ENCODE measurements at places on chromosomes 5 and 9.

DNA sequence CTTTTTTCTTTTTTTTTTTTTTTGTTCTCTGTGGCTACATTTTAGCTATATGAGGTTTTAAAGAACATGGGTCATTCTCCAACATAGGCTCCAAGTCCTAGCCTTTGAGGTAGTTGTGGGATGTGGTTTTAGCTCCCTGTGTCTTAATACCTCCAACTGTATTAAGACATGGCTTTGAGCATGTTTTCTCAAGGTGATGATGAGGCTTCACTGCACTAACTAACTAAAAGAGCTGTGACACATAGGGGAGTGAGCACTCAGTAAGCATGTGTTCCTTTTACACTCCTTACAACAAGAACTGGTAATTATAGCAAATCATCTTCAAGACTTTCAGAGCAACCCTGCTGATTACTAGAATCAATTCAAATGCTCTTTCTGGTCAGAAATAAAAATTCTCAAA is 333.6 kb upstream of the CCNH start:
- no peak for DNase-seq

DNA sequence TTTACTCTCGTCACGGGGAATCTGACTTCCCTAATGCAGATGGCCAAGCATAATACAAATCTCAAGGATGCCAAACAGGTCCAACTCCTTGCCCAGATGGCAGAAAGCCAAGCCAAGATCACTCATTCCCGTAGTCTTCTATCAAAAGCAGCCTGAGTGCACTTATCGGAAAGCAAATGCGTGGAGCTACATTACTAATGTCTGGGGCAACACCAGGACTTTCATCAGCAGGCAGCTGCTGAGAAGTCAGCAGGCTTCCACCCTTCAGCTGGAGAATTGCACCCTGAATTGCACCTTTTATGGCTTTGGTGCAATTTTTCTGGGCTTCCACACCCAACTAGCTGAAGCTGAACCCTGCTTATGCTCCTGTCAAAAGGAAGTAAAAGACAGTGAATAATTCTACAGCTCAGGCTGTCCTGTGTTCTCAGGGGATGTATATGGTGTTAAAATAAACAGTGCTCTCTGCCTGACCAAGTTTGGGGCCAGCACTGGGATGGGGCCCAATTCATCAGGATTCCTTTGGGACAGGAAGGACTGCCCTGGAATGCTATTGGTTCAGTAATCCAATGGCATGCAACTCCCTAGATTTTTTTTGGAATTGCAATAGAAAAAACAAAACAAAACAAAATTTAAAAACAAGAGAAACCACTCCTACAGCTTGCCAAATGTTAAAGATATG is 92.6 kb downstream of the DPYSL3 start:
- no peak for DNase-seq

- no peak for DNase-seq
Measured at GRCh38 chr9:124448019-124448418, 2.2 kb upstream of the ADGRD2 start.

DNA sequence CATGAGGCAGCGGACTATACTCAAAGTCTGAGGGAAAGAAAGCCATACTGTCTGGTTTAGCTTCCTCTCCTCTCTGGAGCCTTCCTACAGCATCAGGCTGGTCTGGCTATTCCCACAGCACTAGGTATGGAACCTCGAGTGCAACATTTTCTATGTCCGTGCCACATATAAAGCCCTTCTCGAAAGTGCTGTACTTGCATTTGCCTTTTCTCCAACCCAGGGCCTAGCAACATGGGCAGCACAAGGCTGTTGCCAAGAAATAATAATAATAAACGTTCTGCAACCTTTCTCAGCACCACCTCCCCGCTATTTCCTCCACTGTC is 804 bp downstream of the MED10 start:
- DNase-seq, result no peak

DNA sequence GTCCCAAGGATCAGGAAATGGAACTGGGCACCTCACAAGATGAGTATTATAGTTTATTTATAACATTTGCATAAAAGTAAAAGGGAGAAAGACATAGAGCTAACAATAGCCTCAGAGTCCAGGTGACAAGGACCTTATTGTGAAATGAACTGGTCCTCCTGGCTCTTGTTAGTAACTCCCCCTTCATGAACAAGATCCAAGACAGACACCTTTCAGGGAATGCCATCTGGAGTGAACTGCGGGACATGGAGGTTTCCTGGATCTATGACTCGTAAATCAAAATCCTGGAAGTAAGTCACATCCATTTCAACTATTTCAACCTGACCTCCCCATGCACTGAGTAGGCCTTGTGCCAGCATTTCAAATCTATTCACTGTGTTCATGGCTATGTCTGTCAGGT is 129.5 kb upstream of the GAS1 start:
- no peak for DNase-seq

DNA sequence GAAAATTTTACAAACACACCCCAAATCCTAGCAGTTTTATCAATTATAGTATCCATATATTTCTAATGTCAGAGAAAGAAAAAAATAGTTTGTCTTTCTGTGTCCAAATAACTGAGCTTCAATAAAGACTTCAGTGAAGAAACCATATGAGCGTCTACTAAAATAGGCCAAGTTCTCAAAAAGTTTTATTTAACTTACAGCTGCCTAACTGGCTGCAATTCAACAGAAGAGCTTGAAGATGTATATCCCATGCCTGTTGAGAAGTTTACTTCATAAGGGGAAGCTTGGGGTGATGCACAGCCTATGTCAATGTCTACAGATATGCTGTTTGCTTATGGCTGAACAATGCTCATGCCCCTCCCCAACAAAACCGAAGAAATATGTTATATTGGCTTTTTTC is 43.7 kb upstream of the ELOVL7 start:
- no peak for DNase-seq

DNA sequence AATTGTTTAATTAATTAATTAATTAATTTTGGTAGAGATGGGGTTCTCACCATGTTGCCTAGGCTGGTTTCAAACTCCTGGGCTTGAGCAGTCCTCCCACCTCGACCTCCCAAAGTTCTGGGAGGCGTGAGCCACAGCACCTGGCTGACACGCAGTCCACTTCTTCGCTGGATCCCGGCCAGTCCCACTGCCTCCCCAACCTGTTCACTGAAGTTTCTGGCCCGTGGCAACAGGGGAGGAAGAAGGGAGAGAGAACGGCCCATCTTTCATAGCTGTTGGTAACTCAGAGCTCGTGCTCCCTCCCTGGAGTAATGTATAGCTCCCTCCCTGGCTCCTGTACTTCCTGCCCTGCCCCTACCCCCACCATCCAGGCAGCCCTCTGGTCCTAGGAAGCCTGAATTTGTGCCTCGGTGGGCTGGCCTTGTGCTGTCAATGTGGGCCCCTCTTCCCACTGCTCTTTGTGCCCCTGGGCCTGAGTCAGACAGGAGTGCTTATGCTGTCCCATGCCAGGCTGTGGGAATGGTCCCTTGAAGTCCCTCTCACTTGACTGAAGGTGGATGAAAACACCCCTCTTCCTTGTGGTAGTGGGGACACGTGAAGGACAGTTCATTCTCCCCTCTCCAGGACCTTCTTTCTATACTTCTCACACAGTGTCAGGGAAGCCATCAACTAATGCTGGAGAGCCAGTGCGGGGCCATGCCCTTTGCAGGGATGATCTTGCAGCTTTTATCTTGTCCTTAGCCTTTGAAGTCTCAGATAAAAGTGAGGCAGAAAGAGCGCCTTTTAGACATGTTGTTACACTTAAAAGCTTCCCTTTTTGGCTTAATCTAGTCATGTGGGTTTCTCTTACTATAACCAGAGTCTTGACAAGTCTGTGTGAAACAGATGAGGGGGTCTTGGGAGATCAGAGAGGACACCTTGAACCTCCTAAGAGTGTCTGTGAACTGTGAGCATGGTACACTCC is 38.1 kb downstream of the ANGPTL2 start:
- no peak for DNase-seq

DNA sequence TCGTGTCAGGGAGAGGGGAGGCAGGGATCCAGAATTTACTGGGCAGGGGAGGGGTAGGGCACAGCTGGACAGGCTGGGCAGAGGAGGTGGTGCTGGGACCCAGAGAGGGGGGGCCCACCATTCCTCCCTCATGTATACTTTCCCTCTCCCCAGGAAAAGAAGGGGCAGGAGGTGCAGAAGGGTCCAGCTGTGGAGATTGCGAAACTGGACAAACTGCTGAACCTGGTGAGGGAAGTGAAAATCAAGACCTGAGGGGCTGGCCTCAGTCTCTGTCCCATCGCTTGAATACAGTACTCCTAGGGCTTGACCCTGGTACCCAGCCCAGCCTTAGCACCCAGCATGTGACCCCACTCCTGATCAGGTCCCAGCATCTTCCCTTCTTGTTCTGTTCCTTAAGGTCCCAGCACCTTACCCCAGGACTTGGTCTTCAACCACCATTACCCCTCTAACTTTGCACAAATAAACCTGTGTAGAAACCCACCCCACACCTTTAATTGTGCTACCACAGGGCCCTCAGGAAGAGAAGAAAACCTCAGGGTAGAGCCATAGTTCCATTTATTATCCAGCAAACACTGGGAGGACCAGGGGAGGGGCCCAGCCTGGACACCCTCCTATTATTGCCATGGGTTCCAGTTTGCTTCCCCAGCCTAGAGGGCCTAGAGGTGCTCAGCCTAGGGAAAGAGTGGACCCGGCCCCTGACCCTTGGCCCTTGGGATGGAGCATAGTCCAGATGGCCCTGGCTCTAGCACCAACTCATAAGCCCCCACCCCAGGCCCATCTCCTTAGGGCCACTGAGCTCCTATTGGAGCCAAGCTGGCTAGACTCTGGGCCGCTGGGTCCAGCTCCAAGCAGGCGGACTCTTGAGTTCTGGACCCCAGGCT is 2.0 kb downstream of the ENHO start:
- DNase-seq, result no peak

DNA sequence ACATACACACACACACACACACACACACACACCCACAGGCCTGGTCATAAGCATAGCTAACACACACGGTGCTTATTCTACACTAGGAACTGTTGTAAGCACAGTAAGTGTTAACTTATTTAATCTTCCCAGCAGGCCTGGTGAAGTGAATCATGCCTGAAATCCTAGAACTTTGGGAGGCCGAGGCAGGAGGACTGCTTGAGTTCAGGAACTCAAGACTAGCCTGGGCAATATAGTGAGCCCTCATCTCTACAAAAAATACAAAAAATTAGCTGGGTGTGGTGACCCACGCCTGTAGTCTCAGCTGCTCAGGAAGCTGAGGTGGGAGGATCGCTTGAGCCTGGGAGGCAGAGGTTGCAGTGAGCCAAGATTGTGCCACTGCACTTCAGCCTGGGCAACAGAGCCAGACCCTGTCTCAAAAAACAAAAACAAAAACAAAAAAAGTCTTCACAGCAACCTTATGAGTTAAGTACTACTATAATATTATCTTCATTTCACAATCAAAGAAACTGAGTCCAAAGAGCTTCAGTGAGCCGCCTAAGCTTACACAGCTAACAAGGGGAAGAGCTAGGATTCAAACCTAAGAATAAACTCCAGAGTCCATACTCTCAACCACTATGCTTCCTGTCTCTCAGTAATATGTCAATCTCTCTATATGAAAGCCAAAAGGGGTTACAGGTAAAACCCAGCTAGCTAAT is 2.3 kb downstream of the MEGF9 start:
- DNase-seq, result no peak
